ENCODE measurements at places on chromosomes 6 and 20.

GRCh38 chr6:134178161-134179044, 126.0 kb upstream of the SLC2A12 start:
- no peak for DNase-seq

DNA sequence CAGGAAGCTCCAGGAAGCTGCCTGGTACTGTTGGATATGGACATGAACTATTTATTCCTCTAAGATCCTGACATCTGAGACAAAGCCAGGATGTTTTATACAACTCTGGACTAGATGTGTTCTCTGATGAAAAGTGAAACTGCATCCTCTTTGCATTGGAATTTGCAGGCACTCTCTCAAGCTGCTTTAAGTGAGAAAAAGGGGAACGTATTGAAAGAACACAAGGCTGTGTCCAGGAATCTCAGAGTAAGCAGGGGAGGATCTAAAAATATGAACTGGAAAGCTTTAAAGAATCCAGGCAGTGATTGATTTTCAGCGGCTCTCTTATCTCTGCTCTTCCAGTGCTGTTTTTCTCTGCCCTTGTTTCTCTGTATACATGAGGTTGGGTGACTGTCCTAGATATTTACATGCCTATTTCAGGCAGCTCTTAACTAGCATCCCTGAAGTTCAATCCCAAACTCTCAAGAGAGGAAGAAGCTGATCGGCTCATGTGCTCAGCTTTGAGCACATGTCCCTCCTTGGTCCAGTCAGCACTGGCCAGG, 193.8 kb downstream of the PLCB4 start:
- DNase-seq, result no peak

GRCh38 chr6:170470734-170471133, 82.4 kb downstream of the PSMB1 start:
- DNase-seq, result no peak

DNA sequence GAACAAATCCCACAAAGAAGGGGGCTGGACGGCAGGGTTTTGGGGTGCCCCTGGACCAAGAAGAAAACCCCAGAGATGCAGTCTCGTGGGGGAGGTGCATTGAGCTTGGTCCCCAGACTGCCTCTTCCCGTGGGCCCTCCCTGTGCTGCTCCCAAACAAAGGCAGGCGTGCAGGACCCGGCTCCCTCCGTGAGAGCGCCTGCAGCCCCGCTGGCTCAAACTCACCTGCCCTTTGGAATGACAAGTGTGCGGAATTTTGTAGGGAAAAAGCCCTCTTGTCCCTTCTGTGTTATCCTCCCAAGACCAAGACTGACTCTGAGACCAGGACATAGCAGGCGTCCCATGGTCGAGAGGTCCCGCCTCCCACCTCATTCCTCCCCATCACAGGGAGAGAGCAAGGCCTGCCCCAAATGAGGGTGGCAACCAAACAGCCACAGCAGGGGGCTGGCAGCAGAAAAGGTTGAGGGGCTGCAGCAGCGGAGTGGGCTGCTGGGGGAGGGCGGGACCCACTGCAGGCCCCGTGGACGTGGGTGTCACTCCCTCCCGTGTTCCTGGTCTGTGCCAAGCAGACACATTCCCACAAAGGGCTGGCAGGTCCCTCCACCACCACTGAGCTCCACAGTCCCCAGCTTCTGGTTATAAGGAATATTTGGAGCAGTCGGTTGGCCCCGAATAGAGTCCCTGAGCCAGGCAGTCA, 5.6 kb upstream of the FRMD1 start:
- no peak for DNase-seq

- no peak for DNase-seq
Measured at GRCh38 chr20:25629816-25630499, 6.1 kb upstream of the NANP start.

- DNase-seq, result no peak
Measured at GRCh38 chr20:61908057-61909026, 157.3 kb downstream of the TAF4 start.

DNA sequence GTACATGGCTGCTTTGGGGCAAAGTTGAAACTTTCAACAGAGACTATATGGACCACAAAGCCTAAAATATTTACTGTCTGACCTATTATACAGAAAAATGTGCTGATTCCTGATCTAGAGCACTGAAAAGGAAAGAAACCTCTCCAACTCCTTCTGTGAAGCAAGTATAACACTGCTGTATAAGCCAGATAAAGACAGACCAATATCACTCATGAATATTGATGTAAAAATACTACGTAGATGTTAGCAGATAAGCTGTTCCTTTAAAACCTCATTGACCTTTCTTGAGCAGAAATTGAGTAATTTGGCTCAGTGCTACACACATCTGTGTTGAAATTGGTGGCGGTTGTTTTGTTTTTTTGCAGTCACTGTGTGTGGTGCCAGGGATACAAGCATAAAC, 69.9 kb upstream of the HDAC2 start:
- DNase-seq, result no peak

DNA sequence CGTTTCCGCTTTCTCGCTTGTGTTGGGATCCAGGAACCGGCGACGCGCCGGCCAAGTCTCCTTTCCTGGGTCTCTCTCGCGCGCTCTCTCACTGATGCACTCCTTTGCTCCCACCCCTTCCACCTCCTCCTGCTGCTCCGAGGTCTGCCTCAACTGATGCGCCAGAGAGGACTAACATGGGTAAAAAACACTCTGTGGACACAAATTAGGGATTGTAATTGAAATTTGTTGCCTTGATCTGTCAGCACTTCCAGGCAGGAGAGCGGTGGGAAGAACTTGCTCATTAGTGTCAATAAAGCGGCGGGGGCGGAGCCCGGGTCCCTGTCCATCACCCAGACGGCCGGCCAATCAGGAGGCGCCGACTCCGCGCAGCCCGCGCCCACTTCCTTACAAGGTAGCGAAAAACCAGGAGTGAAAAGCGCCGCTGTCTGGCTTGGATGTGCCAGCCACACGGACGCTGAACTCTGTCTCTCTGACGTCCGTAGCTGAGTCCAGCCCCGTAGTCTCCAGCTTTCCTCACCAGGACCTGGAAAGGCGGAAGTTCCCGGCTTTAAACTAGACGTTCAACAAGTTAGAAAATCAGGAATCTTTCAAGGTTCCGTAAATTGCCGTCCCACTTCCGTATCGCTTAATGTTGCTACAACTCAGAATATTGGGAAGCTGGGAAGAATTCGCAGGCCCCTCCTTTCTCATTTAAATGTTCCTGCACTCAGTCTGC, at the start of gene TBX18:
TSS of gene TBX18 (minus strand) at position 267 of the 718 bp plus-strand sequence. CDS start 417 bp downstream, outside the sequence.
- DNase-seq, result no peak

DNA sequence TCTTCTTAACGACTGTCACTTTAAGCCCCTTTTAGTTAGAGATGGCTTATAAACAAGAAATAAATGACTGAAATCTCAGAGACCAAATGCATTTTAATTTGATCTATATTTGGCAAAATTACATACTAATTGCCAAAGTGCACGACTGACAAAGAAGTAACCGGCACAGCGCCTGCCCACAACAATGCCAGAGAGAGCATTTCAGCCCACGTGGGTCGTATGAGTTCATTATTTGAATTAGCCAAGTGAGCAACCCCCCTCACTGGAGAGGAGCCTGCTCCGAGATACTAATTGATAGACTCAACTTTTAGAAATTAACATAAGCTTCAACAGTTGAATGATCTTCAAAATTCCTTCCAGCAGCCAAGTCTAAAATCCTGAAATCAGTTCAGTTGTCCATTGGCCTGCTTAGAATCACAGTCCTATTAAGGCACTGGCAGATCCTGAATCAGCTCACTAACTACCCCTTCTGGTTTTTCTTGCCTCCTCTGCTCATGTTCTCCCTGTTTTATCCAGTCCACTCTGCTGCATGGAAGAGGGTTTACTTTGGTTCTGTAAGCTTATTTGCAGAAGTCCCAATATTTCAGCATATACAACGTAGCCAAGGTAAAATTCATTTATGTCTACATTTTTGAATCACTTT, 519.1 kb upstream of the AGPAT4 start:
- no peak for DNase-seq

DNA sequence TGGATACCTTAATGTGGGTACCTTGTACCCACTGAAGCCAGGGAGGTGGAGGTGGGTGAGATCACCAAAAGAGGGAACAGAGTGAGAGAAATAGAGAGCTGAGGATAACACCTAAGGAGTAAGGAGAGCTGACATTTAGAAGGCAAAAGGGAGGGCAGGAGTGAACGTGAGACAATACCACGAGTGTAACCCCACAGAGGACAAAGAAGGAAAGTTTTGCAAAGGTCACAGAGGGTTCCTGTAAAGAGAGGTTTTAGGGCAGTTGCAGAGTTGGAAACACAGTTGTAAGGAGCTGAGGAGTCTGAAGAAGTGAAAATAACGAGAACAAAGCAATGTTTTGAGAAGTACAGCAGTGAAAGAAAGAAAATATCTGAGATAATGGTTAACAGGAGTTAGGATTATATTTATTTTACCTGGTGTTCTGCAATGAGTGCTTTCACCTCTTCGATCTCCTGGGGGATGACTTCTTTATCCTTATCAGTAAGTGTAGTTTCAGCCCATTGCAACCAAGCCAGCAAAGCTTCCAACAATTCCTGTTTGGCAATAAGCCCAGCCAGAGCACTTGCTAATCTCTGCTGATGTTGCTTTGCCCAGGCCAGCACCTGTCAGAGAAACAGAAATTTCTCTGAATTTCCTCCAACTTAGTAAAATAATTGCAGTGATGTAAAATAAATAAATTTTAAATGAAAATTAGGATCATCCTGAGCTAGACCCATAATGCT, 166.8 kb downstream of the DST start:
- DNase-seq, result no peak

DNA sequence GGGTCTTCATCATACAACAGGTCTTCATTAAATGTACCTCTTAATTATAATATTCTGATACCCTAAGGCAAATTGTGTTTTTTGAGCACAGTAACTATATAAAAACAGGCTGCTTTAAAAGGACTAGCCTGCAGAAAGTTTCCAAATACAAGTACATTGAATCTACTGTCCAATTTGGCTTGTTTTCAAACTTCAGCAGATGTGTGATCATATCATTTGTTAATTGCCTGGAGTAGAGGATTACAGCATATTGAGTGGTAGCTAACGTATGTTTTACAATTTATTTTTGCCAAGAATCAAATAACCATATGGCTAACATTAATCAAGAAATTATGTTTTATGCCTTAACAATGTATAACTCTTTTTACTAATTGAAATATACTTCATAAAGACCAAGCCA, 12.6 kb downstream of the TINAG start:
- no peak for DNase-seq

GRCh38 chr20:20780127-20780824, 67.8 kb upstream of the RALGAPA2 start:
- DNase-seq, result no peak

DNA sequence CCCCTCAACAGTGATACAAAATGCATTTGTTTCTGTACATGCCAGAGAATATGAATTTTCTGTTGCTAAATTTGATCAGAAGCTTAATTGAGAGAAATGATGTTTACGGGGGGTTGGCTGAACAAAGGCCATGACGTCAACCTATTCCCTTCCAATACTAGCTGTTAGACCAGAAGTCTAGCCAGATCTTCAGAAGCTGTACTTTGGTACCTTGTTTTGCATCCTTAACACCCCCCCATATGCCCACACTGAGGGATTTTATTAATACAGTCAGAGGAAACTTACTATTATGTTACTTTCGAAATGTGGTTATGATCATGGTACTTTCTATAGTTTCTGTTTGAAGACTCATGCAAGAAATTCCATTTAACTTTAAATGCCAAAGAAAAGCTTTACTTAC, 3.1 kb downstream of the NCOA7 start:
- no peak for DNase-seq

GRCh38 chr6:118696271-118696670, 44.9 kb upstream of the CEP85L start:
- no peak for DNase-seq

- DNase-seq, result no peak
Measured at GRCh38 chr6:125714441-125715090, 34.9 kb upstream of the HEY2 start.

DNA sequence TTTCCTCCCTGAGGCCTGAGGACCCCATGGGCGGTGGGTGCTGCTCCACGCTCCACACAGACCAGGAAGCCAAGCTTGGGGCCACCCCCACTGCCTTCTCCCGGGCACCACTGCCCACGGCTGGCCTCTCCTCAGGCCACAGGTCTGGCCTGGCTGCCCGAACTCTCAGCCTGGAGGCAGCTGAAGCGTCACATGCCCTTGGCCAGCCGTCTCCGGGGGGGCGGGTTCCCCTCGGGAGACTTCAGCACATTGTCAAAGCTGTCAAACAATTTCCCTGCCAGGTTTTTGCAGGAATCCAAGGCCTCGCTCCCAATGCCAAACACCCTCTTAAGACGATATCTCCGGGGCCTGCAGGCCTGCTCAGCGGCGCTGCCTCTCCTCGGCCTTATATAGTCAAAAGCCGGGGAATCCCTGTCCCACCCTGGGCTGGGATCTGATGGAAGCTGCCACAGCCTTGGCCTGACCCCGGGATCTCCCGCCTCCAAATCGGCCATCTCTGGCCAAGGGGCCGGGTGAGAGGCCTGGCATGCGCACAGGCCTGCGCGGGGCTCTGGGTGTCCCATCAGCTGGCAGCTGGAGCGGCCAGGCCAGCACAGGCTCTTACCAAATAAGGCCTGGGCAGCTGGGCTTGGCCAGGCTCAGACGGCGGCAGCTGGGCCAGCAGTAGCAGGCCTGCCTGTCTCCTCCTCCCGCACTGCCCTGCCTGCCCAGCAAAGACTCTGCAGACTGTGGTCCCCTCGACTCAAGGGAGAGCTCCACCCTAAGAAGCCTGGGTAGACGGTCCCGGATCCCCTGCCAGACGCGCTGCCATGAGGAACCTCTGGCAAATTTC, 49.7 kb downstream of the RBM38 start:
- no peak for DNase-seq

DNA sequence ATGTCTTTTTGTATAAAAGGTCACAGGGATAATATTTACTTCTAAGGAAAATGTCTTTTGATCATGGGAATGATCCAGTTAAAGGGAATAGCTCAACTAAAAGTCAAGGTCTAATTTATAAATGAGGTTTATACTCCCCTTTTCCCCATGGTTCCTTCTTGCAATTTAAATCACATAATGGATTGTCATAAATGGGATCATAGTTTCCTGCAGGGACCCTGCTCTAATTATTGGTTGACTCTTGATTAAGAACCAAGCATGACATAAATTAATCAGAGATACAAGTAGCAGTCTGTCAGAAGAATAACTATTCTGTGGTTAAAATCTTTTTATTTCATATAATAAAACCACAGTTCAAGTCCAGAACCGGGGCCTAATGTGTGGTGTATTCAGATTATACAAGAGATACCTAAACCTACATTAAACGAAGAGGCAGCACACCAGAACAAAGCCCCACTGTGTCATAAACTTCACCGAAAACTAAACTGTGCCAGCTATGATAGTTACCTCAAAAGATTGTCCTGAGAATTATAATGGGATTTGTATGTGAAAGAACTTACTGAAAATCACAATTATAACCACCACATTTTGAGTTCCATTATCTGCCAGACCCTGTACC, 43.0 kb upstream of the CD83 start:
- DNase-seq, result no peak

Measured in vagina (tissue), 2 donors.